ENCODE measurements at places on chromosomes 7 and 10. TPM values are rescaled to one million over a fixed set of nuclear protein-coding genes. Genes with fewer than 3 reads are reported as not detected.

GRCh38 chr10:128579280-128579865, 453.1 kb upstream of the MKI67 start:
- no peak for DNase-seq

DNA sequence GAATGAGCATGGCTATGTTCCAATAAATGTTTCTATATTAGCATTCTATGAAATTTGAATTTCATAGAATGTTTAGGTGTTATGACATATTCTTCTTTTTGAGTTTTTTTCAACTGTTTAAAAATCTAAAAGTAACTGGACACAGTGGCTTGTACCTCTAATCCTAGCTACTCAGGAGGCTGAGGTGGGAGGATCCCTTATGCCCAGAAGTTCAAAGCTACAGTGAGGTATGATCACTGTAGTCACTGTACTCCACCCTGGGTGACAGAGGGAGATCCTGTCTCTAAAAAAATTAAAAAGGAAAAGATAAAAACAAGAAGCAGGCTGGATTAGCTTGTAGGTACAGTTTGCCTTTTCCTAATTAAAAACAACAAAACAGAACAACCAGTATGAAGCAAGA, 95.1 kb downstream of the NRBF2 start:
- DNase-seq: no peak

The CLEC5A gene
- not detected for total RNA-seq

GRCh38 chr10:91891125-91892001, 17.9 kb downstream of the FGFBP3 start:
- peak; percentile 82 for DNase-seq

DNA sequence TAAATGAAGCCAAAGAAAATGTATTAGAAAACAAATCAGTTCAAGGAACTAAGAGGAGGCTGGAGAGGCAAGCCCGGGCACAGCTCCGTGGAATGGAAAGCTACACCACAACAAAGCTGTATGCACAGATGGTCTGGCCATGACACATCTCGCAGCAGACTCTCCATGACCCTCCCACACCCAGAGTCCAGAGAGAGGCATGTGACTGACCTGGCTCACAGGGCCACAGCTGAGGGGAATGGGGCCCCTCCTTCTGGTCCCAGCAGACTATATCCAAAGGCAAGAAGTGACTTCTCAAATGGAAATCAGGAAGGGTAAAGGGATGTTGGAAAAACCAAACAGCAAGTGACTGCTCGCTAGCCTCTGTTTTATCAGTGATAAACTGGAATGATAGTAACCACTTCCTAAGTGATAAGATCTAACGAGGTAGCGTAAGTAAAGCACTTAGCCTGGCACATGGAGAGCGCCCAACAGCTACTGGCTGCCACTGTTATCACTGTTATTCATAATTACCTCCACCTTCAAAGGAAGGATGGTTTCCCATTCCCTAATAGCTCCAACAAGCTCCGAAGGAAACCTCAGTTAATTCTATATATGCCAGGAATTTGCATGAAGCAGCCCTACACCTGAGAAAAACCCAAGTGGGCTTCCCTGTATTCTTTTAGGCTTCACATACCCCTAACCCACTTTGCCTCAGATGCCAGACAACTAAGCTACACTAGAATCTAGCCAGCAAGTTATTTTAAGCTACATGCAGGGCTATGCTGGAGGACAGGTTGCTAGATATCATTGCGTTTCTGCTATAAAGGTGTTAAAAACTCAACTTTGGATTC, 8.4 kb downstream of the OSBPL3 start:
- peak; percentile 95 for DNase-seq

GRCh38 chr10:95319239-95319638, 28.4 kb upstream of the PDLIM1 start:
- DNase-seq: peak; percentile 72

GRCh38 chr7:47335557-47336471, 246.1 kb downstream of the TNS3 start:
- peak; percentile 89 for DNase-seq

GRCh38 chr7:106870983-106871410, 5.9 kb downstream of the PIK3CG start:
- DNase-seq: no peak

GRCh38 chr7:152355474-152356057, 80.2 kb downstream of the KMT2C start:
- no peak for DNase-seq

The MCMBP gene
- 53.1 TPM for total RNA-seq

- DNase-seq: peak; percentile 75
Observed at GRCh38 chr10:124289851-124290795, 128.6 kb downstream of the OAT start.

DNA sequence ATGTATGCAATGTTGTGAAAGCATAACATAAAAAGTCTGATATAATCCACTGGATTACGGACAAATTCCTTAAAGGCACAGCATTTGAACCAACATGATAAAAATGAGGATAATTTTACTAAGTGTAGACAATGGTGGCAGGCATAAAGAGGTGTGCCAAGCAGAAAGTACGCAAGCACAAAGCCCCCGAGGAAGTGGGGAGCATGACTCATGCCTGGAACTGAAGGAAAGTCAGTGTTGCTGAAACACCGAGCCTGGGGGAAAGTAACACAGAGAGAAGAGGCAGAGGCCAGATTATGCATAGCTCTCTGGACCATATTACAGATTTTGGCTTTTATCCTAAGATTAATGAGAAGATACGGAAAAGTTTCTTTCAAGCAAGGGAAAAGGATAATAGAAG, 490.0 kb upstream of the PHF14 start:
- DNase-seq: no peak

- DNase-seq: peak; percentile 43
Observed at GRCh38 chr7:84975586-84976185, 211.2 kb downstream of the SEMA3D start.

DNA sequence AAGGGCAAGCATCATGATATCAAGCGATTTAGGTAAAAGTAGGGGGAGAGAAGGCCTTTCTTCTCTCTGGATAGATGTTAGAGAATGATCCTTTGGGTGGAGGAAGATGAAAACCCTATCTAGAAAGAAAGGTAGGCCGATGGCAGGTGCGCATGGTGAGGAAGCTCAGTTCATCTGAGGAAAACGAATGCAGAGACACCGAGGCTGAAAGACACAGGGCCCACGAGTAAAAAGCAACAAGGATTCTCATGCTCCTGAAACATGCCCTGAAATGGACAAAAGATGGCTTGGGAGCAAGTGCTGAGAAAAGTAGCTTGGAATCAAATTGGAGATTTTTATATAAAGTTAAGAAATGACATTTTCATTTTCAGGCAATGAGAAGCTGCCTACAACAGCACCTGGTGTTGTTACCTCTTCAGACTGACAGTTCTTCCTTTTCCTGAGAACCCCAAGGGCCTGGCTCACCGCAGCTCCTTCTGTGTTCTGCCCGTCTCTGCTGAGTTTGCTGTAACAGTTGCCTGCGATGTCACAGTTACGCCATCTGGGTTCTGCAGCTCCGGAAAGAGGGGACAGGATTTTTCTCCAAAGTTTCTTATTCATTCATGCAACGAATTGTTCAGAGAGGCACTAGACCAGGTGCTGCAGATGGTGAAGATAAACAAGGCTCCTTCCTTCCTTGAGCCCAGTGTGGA, 402.0 kb upstream of the KLF6 start:
- no peak for DNase-seq

GRCh38 chr7:142960955-142961512, 1.1 kb downstream of the KEL start:
- no peak for DNase-seq

Data from M059J (cell line).